ENCODE measurements at places on chromosomes 13 and 19.

GRCh38 chr13:90502153-90502552, 845.3 kb upstream of the MIR17HG start:
- no peak for DNase-seq

- no peak for DNase-seq
Observed at GRCh38 chr13:91357613-91358386, 10.3 kb downstream of the MIR17HG start.

DNA sequence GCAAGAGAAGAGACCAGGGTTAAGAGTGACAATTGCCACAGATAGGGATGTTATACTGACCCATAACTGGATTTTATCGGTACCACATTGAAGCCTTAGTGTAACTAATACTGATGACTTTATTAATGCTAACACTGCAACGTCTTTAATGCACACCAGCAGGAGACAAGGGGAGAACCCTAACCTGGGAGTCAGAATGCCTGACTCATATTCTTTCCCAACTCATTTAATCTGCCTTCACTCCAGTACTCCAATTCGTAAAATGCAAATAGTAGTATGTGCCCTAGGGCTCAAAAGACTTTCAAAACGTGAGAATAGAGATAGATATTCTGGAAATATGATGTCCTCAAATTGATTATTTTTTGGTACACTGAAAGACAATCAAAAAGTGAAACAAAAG, 62.4 kb downstream of the GPC6 start:
- no peak for DNase-seq

GRCh38 chr13:27607125-27607524, 13.2 kb downstream of the LNX2 start:
- DNase-seq = peak; percentile 28

All from AG04449 (cell line).